ENCODE measurements at places on chromosomes 3 and 15.

DNA sequence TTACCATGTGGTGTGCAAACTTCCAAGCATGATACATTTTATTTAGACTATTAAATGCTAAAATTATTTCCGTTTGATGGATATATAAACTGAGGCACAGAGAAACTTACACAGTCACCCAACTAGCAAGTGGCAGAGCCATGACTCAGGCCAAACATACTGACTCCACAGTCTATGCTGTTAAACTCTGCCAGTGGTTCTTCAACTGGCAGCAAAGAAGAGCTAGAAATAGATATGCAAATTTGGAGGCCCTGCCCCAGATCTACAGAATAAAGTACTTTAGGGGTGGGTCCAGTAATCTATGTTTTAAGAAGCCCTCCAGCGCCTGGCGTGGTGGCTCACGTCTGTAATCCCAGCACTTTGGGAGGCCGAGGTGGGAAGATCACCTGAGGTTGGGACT, 400.0 kb downstream of the FOXP1 start:
- no peak for DNase-seq

DNA sequence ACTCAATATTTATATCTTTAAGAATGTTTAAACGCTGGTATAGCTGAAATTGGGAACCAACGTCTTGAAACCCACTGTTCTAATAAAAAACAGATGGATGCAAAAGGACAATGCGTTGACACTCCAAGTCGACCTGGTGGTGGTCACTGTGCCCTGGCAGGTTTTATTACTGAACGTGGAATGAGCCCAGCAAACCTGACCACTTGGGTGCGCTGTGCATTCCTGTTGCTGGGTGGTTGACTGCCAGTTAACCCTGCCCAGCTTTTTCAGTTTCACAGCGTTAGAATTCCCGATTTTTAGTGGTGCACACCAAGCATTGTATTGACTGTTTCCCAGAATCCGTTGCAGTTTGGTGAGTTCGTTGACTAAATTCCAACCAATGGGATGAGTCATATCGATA, 384.4 kb downstream of the OCA2 start:
- no peak for DNase-seq

DNA sequence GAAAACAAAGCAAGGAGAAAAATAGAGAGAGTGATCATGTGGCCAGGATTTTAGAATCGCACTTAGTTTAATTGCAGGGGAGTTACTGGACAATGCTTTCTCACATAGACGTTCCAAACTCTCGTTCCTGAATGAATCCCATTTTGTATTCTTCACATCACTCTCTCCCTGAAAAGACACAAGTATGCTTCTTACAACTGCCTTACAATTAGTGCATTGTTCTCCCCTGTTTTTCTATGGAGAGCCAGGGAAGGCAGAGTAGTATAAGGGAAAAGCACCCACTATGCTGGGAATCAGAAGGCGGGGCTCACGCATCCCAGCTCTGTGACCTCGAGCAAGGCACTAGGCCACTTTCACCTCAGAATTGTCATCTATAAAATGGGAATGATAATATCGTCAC, 14.4 kb downstream of the TMOD2 start:
- no peak for DNase-seq

GRCh38 chr3:15341030-15341726, 8.8 kb upstream of the SH3BP5 start:
- DNase-seq: no peak

DNA sequence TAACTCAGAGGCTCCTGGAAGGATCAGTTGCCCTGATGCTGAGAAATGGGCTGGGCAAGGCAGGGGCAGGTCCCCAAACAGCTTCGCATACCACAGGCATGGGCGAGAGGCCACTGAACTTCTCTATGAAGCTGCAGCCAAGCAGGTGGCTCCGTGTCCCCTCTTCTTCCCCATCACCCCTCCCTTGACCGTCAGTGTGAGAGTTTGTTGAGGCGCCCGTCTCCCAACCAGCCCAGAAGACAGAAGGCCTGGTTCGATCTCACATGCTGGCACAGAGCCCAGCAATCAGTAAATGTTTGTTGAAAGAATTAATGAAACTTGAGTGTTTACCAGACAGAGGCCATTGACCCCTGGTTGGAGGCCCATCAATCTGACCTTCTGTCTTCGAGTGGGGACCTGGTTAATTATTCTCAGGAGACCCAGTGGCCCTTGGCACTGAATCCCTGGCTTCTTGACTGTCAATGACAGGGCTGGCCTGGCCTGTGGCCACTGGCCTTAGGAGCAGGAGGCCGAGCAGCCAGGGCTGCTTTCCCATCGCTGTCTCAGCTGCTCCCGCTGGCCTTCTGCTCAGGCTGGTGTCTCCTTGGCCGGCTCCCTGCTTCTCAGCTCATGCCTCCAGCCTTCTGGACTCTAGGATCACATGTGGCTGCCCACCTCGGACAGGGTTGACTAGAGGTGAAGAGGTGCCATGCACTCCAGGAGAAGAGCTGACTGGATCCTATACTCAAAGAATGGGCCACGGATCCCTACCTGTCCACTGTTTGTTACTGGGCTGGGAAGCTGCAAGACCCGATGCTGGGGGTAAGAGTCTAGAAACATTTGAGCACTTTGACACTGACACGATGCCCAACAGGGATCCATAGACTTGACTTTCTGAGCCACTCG, 113.4 kb downstream of the ASB7 start:
- DNase-seq: no peak

DNA sequence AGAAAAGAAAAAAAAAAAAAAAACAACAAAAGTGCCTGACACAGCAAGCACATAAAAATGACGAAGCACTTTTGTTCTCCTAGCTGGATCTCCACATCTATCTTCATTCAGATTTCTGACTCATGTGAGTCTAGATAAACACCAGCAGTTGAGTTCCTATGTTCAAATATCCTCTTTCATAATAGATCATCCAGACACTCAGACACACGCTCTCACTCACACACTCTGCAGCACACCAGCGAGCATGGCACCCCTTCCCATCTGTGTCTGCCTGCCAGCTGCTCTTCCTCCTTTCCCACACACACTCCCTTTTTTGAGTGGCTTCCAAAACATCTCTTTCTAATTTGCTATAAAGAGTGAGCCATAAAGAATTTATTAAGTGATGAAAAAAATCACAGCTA, 19.8 kb upstream of the CELF6 start:
- no peak for DNase-seq

DNA sequence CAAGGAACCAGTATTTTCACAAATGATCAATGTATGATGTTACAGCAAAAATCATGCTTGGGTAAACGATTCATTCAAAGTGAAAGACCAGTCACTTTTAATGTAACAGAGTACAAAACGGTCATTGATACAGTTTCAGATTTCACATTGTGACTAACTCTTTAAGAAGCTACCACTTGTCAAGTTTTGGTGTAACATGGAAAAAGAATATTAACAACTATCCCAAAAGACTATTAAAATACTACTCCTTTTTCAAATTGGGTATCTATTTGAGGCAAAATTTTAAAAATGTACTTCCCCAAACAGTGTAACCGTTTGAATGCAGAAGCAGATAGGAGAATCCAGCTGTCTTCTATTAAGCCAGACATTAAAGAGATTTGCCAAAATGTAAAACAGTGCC, 31.7 kb downstream of the AKAP13 start:
- DNase-seq: no peak

- DNase-seq: peak; percentile 78
Measured at GRCh38 chr15:88636050-88636449, 2.8 kb upstream of the ISG20 start.

- DNase-seq: no peak
Measured at GRCh38 chr15:50576166-50576565, 29.7 kb upstream of the USP50 start.

GRCh38 chr15:25508369-25509002, 69.7 kb upstream of the UBE3A start:
- no peak for DNase-seq

DNA sequence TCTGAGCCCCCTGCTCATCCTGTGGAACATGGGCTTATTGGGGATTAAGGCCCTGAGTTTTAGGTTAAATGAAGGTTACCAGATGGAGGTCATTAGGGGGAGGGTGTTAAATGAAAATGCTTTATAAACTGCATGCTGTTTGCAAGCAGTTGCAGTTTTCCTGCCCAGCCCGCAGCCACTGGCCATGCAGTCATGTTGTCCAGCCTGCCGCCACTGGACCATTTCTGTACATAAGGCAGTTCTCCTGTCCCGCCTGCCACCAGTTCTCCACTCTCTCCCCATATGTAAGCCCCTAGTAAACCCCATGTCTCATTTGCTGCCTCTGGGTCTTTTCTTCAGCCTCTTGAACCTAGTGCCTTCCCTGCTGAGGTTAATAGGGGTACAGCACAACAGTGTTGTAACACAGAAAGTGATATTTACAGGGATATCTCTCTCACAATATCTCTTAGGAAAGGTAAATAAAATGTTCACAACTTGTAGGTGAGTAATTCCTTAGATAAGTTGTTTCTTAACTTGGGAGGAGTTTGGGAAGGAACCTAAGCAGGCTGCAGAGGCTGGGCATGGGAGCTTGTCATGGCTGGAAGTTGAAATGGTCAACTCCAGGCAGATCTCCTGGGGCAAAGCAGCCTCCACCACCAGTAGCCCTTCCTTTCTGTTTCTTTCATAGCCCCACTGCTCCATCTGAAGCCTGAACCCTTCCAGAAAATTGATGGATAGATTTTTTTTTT, 148.2 kb downstream of the CMSS1 start:
- DNase-seq: no peak

- no peak for DNase-seq
Measured at GRCh38 chr3:126618021-126618420, 36.9 kb downstream of the TXNRD3 start.

Data from T-cell (primary cell).